ENCODE measurements at places on chromosomes 12 and 14.
A peak's percentile ranks its signal among the peaks of the same experiment; 100 is the strongest.

- DNase-seq, result no peak
Measured at GRCh38 chr12:76836633-76837032, 42.2 kb downstream of the CSRP2 start.

DNA sequence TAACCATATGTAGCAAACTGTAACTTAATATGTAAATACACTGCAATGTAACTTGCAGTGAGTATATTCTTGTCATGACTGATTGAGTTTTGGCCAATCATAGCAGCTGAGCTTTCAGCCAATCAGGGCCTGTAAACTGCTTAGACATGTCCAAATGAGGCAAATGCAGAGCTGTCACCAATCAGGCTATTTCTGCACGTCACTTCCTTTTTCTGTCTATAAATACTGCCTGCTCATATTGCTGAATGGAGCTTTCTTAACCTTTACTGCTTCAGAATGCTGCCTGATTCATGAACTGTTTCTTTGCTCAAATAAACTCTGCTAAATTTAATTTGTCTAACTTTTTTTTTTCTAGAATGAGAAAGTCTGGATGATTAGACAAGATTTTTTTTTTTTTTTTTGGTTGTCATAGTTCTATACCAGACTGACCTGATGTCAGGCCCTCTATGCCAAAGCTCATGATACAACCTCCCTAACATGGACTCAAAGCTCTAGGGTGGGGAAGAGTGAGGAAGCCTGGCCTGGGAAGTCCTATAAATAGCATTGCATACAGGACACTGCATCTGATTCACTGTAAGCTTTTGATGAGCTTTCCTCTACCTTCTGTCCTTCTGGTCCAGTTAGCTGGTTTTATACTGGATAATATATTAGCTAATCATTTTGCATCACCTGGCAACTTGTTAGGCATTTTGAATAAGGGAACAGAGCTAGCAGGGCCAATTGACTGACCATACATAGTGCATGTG, 12.0 kb downstream of the MGP start:
- DNase-seq, result no peak

- DNase-seq, result no peak
Measured at GRCh38 chr14:24054324-24054641, 2.5 kb downstream of the CARMIL3 start.

GRCh38 chr14:65040666-65041433, 54.2 kb downstream of the FNTB start:
- DNase-seq, result no peak

DNA sequence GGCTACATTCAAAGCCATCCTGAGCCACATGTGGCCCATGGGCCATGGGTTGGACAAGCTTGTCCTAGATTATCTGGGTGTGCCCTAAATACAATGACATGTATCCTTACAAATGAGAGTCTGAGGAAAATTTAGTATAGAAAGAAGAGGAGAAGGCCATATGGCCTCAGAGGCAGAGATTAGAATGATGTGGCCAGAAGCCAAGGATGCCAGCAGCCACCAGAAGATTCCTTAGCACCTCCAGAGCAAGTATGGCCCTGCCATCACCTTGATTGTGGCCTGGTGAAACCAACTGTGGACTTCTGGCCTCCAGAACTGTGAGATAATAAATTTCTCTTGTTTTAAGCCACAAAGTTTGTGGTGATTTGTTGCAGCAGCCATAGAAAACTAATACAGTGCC, 436.9 kb downstream of the RGS6 start:
- DNase-seq, result no peak

DNA sequence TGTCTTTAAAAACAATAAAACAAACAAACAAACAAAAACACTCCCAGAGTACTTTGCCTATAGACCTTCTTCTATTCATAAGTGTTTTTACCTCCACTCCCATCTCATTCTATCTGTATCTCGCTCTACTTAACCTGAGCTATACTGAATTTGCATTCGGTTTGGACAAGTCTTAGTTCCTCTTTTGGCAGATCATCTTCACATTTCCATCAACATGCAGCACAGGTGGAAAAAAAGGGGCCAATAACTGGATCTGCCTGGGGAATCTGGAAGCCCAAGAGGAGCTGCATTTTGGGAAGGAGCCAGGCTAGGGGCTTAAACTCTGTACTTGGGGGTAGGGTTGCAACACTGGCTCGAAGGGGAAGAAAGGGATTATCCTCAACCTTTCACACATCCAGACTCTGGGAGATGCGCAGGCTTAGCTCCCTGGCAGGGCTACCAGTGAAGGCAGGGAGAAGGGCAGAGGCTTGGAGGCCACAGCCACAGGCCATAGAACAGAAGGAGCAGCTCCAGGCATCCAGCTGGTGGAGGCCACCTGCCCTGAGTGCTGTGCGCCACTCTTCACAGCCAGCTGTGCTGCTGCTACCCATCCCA, 4.1 kb downstream of the NINJ2 start:
- no peak for DNase-seq

- DNase-seq, result no peak
Measured at GRCh38 chr12:120453977-120454376, 7.7 kb downstream of the GATC start.

DNA sequence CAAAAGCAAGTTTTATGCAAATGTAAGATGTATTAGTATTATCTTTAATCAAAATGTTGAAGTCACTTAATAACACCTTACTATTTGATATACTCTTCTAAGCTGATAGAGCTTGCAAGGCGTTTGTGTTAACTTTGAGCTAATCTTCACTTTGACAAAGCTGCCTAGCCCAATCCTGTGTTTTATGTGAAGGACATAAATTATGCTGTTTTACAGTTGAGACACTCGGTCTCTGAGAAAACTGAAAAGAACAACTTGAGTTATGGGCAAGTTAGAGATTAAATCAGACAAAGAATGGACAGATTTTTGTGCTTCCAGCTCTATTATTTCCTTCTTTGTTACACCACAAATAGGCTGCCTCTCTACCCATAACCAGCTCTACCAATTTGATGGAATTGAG, 42.0 kb upstream of the DAAM1 start:
- no peak for DNase-seq

GRCh38 chr12:54383041-54383609, 1.4 kb downstream of the ZNF385A start:
- DNase-seq, result peak; percentile 70

- no peak for DNase-seq
Measured at GRCh38 chr12:89556976-89557375, 31.1 kb upstream of the POC1B start.

GRCh38 chr12:2752676-2753371, 41.9 kb upstream of the FKBP4 start:
- DNase-seq, result peak; percentile 13

DNA sequence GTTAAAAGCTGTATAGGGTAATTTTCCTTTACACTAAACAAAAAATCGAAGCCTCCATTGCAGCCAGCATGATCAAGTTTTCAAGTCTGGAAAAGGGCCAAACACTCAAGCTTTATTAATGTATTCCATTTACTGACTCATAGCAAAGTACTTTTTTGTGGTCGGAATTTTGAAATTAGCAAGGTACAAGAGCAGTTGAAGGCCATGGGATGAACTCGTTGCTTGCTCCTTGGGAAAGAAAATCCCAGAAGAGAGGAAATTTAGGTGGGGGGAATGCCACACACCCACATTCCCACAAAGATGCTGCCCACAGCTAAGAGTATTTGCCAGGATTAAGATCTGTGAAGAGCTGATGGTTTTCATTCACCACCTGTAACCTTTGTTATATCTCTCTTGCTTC, 333.7 kb downstream of the EGLN3 start:
- DNase-seq, result no peak

- DNase-seq, result no peak
Measured at GRCh38 chr14:101476258-101476915, 84.9 kb upstream of the DIO3 start.

- DNase-seq, result no peak
Measured at GRCh38 chr14:70144046-70144445, 44.7 kb downstream of the SLC8A3 start.

GRCh38 chr14:103562179-103562428, 353 bp downstream of the BAG5 start:
- no peak for DNase-seq

DNA sequence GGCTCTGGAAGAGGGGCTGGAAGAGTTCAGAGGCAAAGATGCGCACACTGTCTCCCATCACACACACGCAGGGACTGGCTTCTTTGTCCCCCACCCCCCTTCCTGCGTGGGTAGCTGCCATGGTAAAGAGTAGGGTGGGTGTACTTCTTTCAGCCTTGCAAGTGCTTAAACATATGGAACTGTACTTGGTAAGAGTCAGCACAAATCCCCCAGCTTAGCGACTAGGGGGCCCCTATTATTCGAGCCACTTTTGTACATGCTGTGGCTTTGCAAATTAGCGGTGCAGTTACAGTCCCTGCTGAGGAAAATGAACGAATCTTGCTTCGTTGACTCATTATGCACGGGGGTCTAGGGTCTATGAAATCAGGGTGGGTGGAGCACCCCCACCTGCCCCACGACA, 123.8 kb downstream of the AACS start:
- no peak for DNase-seq

GRCh38 chr12:44874981-44875416, 1.1 kb downstream of the NELL2 start:
- no peak for DNase-seq

- DNase-seq, result no peak
Measured at GRCh38 chr12:123498126-123498825, 35.2 kb downstream of the RILPL1 start.

- no peak for DNase-seq
Measured at GRCh38 chr14:22641846-22642245, 2.3 kb downstream of the OR6J1 start.

DNA sequence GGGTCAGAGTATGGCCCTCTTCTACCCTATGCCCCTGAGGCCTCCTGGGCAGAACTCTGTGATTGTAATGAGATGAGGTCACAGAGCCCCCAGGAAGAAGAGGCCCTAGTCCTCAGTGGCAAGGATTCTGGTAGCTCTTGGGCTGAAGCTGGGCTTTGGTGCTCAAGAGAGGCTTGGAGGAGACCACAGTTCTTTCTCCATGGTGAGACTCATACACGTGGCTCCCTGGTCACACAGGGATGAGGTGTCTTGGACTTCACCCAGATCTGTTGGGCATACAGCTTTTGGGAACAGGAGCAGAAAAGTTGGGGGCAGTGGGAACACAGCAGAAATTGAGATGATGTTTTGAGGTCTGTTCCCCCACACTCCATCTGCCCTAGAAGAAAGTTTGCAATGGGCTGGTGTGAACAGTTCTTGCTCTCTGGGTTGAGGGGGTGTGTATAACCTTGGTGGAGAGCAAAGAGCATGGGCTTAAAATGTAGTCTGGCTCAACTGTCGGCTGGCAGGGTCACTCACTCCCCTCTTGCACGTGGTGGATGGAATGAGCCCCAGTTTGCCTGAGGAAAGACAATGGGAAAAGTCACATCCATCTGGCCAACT, at the start of gene KRT86:
Gene KRT86 (plus strand): TSS at position 125 of the 600 bp plus-strand sequence. CDS start 27,272 bp downstream, outside the sequence.
- DNase-seq, result no peak

DNA sequence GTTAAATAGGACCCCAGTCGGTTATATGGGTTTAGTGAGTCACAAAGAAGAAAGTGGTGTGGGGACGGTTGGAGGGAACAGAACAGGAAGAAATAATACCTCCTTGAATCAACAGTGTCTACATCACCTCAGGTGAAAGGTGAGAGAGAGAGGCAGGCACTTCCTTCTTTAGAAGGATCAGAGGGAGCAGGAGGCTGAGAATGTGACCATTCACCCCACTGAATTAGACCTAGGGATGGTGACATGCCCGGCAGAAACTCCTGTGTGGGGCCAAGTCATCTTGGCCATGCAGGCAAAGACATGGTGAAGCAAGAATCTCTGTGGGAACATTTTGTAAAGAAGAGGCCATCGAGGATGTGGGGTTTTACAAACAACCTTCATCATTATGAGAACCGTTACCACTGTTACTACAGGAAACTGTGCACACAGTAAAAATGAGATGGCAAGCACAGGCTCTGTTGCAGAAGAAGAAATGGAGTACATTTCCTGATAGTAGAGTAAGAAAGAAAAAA, 1196.9 kb downstream of the VRK1 start:
- no peak for DNase-seq

- no peak for DNase-seq
Measured at GRCh38 chr12:1852076-1852475, 31.7 kb downstream of the LRTM2 start.

DNA sequence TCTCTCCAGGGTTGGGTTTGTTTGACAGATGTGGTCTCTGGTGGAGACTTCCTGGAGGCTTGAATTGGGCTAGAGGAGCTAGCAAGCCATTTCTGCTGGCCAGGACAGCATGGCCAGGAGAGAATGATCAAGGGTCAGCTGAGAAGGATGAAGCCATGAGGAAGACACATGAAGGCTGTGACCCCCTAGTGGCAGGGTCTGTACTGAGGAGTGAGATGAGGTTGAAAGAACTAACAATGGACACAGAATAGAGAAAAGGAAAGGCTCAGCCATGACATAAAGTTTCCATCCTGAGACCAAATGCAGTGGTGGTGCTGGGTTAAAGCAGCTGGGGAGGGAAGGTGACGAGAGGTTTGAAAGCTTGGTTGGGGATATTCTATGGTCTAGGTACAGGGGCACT, 89.9 kb downstream of the NT5DC3 start:
- no peak for DNase-seq
